ENCODE measurements at places on chromosomes 3 and 15.

DNA sequence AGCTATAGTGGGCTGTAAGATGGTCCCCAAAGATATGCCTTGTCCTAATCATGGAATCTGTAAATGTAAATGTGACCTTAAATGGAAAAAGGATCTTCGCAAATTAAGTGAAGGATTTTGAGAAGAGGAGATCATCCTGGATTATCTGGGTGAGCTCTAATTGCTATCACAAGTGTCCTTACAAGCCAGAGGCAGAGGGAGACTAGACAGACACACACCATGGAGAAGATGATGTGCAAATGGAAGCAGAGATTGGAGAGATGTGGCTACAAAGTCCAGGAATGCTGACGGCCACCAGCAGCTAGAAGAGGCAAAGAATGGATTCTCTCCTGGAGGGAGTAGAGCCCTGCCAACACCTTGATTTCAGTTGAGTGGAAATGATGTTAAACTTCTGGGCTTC is 102.3 kb upstream of the PROK2 start:
- no peak for DNase-seq

DNA sequence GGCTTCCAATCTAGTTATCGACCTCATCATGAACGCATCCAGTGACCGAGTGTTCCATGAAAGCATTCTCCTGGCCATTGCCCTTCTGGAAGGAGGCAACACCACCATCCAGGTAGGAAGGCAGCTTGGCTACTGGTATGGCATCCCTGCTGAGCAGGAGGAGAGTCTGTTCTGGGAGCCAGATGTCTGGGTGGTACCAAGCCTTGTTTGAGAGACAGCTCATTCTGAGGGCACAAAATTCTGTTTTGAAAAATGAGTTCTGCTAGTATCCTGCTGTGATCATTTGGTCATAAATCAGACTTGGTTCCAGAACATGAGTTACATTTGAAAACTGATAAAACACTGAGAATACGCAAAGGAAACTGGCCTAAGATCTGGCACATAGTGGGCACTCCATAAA is 242.1 kb downstream of the ITPR1 start:
- no peak for DNase-seq

- DNase-seq = no peak
Measured at GRCh38 chr3:81132995-81133394, 628.5 kb downstream of the GBE1 start.

- no peak for DNase-seq
Measured at GRCh38 chr3:123286308-123287023, 84.7 kb downstream of the SEC22A start.

GRCh38 chr15:39125904-39126303 is 455.0 kb upstream of the THBS1 start:
- DNase-seq = no peak
